ENCODE measurements at places on chromosomes 16 and 17.

DNA sequence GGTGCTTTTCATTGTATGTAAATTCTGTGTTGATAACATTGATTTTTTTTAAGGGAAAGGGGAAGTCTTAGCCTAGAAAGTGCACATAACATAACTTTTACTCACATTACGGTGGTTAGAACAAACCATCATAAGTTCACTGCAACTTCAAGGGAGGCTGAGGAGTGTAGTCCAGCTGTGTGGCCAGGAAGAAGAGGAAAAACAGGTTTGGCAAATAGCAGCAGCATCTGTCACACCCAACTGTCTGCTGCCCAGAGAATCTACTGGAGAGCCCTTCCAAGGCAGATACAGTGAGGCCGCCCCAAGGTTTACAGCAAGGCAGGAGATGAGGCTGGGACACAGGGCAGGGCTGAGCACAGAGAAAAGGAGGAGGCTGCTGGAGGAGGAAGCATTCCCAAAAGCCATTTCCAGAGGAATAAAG is 60.6 kb downstream of the AIPL1 start:
- no peak for DNase-seq

- DNase-seq, result no peak
These were observed 52.5 kb downstream of the NFAT5 start for GRCh38 chr16:69618307-69618706.

GRCh38 chr17:30224419-30224960 is 11.0 kb downstream of the SLC6A4 start:
- no peak for DNase-seq

GRCh38 chr17:43753493-43754129 is 5.0 kb downstream of the SOST start:
- no peak for DNase-seq

DNA sequence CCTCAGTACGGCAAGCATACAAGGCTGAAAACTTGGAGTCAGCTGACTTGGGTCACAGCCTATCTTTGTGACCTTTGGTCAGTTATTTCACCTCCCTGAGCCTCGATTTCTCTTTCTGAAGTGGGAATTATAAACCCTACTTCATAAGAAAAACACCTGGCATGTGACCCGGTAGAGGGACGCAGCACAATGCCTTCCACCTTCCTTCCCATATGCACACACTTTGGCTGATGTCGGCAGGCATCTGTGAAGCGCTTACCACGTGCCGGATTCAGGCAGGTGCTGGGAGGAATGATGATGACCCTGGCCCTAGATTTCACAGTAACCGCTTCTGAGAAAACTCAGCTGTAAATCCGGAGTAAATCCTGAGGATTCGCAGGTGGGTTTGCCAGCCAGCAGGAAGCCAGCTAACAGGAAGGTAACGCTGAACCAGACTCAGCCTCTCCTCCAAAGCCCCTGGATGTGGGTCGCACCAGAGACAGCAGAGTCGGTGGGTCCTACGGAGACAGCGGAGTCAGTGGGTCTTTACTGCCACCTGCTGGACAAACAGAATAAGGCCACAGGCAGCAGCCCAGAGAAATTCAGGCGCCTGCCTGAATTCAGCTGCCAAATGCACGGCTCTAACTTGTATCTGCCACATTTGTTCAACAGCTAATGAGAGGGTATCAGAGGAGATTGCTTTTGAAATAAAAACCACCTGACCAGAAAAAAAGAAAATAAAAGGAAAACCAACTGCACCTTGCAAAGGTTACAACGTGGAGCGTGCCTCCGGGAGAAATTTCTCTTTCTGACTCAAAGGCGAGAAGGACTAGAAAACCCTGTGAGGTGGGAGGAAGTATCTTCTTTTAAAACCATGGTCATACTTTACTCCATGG is 16.6 kb downstream of the COPRS start:
- DNase-seq, result peak; percentile 81

DNA sequence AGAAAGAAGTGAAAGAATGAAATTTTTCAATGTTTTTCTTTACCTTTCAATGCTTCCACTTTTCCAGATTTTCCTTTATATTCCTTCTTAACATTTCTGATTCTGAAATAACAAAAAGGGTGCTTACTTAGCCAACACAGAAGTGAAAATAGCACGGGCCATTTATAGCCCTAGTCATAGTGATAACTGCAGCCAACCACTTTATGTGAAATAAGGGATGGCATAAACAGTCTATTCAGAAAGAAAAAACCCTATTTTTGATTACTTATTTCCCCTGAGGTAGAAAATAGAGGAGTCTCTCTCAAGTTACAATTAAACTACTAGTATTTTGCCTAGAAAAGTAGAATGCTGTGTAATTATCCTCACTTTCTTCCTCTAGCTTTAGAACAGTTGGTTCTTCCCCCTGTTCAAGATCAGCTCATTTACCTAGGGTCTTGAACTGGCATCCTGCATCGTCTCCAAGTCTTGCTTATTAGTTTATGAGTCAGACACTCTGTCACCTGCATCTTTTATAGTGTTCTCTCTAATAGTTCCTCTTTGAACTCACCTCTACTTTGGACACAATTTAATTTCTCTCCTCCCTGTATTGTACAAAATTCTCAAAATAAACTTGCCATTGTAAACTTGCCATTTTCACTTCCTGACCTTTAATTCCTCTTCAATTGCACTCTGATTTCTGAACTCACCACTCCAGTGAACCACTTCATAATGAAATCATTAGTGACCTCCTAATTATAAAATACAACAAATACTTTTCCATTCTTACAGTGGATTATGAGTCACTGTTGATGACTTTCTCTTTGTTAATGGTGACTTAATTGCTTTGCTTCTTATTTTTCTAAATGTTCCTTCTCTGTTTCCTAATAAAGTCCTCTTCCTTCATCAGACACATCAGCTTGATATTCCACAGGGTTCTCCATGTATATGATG is 23.6 kb downstream of the ABCA6 start:
- no peak for DNase-seq

DNA sequence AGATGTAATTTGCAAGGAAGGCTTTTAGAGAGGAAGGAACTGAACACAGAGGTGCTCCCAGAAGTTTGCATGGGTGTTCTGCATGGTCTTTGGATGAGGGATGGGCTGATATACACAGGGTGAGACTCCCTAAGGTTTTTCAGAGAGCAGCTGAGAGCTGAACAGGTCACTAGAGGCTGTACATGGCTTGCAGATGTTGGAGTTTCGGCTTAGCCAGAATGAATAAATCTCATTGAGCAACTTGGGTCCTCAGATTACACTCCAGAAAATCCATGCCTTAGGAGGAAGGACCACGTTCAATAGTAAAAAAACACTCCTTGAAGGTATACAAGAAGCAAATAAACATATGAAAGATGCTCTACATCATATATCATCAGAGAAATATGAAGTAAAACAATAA is 7.5 kb upstream of the ITGB3 start:
- DNase-seq, result no peak

DNA sequence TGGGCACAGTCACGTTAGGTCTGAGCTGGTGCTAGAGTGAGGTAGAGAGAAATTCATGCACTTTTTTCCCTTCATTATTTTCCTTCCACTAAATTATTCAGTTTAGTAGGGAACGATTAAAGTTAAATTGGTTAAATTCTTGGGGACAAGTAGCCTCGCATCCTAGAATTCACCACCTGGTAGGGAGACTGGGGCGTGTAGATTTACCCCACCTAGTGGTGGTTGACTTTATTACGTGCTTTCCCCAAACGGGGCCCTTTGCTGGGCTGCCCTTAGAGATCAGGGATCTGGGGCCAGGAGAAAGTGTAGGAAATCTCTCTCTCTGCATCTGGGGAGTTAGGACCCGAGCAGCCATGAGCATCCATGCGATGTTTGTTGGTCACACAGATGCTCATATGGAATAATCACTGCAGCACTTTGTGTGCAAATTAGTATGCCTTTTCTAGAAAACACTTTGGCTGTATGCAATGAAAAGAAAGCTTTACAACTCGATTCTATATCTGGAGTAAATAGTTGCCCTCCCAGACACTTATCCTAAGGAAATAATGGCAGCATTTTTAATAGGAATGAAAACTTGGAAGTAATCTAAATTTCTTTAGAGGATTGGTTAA is 107.0 kb downstream of the PLCG2 start:
- no peak for DNase-seq

DNA sequence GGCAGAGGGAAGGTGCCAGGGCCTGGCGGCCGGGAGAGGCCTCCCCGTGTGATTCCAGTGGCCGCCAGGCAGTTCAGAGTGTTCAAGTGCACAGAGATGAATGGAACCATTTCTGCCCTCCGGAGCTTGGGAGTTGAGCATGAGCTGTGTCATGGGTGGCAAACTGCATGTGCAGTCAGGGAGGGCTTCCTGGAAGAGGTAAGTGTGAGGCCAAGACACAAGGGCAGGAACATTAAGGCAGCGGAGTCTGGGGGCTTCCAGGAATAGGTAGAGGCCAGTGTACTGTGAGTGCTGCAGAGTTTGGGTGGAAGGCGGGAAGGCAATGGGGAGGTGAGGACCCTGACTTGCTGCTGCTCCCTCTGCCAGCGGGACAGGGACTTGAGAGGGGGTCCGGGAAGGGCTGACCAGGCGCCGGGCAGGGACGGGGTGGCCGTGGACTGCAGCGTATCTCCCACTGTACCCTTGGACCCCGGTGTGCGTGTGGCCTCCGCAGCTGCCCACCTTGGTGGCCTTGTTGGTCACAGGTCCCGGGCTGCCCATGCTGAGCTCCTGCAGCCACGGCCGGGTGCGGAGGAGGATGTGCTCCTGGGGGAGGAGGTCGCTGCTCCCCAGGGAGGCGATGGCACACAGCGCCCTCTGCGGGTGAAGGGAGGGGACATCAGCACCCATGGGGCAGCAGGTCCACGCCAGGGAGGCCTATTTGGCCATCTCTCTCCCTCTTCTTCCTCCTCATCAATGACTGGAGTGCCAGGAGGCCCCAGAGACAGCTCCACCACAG is 7.5 kb upstream of the CEP131 start:
- DNase-seq, result no peak

DNA sequence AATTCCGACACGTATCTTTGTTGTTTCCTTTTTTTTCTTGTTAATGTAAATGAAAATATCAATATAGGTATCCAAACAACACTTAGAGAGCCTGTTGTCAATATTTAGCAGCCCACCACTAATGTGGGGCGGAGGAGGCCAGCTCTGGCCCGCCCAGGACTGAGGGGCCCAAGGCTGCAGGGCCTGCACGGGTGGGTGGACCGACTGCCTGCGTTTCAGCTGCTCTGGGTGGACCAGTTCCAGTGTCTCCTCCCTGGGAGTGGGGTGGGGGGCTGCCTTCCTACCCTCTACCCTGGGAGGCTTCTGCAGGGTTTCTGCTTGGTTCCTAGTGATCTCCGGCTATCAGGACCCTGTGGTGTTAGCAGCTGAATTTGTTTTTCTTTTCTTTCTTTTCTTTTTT is 15.9 kb upstream of the ADGRG1 start:
- no peak for DNase-seq

- no peak for DNase-seq
These were observed 684 bp upstream of the RSAD1 start for GRCh38 chr17:50477976-50478375.

DNA sequence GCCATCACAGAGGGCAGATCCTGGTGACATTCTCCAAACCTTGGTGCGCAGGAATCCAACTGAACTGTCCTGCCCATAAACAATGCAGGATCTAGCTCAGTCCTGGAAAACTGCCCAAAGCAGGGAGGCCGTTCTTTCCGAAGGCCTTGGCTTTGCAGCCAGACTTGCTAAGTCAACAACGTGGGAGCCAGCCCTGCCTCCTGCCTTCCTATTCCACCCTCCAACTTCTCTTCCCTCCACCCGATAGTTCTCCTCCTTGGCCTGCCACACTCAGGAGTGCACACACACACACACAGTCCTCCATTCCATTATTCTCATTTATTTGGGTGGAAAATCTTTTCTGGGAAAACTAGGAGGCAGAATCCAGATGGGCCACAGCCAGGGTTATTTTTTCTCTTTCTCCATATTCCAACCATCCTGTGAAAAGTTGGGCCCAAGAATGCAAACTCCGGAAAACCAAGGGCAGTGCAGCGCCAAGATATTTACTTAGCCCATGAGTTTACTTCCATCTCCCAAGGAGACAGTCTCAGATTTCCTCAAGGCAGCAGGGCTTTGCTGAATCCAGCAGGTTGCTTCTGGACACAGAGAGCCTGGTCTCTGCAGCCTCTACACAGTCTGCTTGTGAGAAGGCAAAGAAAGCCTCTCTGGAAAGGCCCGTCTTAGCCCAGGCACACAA is 15.8 kb downstream of the COPRS start:
- peak; percentile 58 for DNase-seq

DNA sequence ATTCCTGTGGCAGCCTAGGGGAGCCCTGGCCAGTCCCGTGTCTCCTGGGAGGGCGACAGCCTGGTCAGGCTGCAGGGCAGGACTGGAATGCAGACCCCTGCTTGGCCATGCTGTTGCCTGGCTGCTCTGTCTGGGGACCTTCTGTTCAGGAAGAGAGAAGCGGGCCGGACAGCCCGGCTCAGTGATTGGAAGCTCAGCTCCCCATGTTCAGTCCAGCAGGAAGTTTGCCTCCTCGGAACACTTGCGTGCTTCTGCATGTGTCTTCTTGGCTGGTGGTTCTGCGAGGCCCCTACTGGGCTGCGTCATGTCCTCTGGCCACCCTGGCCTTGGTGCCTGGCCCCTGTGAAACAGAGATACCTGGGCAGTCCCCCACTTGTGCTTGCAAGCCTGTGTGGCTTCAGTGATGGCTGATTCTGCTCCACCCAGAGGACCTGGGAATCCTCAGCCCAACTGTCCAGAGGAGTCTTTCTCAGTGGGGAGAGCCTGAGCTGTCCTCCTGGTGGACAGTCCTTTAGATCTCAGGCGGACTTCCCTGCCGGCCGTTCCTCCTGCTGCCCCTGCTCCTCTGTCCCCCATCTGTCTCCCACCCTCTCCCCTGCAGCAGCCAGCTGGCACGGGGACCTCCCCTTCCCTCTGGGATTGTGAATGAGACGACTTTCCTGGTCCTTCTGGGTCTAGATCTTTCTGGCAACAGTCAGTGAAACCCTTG is 279.5 kb downstream of the SEC14L1 start:
- DNase-seq, result no peak

DNA sequence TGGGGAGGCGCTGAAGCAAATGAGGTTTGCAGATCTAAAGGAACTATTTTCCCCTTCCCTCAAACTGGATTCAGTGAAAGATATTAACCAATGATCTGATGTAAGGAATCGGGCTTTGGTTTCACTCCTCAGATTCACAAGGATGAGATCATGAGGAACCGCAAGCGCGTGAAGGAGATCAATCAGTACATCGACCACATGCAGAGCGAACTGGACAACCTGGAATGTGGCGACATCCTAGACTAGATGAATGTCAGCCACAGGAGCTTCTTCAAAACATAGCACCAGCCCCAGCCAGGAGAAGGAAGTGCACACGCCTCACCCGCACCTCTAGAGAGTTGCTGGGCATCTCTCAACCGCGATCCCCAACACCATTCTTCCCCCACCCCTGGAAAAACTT is 22.5 kb downstream of the ATPAF2 start:
- DNase-seq, result no peak
